ENCODE measurements at places on chromosomes 3 and 15.
A peak's percentile ranks its signal among the peaks of the same experiment; 100 is the strongest.

- no peak for DNase-seq
Observed at GRCh38 chr15:63708126-63708772, 111.1 kb downstream of the FBXL22 start.

GRCh38 chr3:72846166-72846565 lies 2.1 kb downstream of the SHQ1 start:
- DNase-seq = no peak

GRCh38 chr15:86915811-86916331 lies 836.2 kb downstream of the AGBL1 start:
- no peak for DNase-seq

DNA sequence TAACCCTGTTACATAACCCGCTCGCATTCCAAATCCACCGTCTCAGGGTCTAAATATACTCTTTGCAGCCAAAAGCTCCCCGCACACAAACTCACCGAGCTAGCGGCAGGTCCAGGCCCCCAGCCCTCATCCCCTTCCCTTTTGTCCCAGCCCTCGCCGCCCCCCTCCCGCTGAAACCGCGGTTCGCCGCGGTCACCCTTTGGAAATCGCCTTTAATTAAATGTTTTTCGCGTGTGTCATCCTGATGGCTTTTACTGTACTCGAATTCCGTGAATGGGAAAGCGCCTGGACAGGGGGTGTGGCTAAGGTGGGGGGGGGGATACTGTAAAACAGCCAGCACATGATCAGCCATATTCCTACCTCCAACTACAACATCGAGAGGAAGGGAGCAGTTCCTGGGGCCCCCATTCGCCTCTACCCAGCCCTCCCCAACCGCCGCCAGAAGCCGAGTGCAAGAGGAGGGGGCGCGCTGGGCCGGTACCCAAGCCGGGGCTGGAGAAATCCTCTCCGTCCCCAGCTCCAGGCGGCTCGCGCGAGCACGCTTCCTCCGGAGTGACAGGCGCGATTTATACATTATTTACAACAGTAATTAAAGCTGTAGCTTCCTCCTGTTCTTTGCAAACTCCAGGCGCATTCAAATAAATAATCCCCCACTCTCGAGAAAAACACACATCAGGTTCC lies 1.7 kb downstream of the RORA start:
- no peak for DNase-seq

- no peak for DNase-seq
Observed at GRCh38 chr3:184466413-184466960, 86.6 kb downstream of the CHRD start.

GRCh38 chr15:37057256-37057655 lies 43.1 kb downstream of the MEIS2 start:
- DNase-seq = no peak

DNA sequence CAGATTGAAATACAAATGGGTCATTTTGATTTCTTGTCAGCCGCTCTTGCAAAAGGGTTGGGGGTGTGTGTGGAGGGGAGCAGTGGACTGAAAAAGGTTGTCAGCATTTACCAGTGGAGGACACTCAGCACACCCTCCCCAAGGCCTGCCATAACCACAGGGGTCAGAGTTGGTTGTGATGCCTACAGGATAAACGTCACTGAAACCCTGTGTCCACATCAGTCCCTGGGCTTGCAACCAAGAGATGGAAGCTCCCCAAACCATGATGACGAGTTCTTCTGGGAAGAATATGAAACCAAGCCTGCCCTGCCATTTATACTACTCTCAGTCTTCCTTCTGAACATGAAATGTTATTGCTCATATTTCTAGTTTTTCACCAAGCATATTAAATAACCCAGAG lies 54.0 kb upstream of the UMPS start:
- DNase-seq = no peak

GRCh38 chr15:35757765-35758164 lies 211.8 kb upstream of the DPH6 start:
- no peak for DNase-seq

- DNase-seq = no peak
Observed at GRCh38 chr3:107629566-107629965, 106.8 kb downstream of the BBX start.

- DNase-seq = no peak
Observed at GRCh38 chr3:116663161-116664110, 46.1 kb upstream of the TUSC7 start.

DNA sequence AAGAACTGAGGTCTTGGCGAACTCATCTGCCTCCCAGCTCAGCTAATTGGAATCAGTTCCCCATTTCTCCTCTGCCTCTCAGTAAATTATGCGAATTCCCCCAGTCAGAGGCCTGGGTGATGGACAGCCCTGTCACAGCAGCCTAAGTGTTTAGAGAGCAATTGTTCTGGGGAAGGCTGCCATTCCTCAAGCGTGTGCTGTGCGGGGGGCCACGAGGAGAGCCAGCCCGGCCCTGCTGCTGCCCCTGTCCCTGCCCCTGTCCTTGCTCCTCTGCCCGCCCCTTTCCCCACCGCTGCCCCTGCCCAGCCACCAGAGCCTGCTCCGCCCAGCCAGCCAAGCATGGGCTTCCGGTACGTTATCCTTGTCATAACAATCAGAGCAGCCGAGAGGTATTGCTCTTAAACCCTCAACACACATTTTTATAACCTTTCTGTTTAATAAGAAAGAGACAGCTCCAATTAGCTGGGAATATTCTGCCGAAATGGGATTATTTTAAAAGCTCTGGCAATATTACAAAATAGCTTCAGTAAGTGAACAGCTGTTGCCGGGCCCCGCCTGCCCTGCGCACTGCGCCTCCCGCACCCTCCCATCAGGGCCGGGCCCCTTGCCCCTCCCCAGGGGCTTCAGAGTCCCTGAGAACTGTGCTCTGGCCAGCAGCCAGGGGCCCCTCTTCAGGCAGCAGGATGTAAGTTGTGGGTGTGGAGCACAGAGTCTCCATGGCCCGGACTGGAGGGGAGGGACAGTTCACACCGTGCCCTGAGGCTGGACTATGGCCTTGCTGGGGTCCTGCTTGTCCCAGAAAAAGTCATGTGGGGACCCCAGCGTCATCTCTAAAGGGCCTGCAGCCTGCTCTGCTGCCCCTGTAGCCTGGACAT lies 12.4 kb upstream of the CACNA2D2 start:
- no peak for DNase-seq

DNA sequence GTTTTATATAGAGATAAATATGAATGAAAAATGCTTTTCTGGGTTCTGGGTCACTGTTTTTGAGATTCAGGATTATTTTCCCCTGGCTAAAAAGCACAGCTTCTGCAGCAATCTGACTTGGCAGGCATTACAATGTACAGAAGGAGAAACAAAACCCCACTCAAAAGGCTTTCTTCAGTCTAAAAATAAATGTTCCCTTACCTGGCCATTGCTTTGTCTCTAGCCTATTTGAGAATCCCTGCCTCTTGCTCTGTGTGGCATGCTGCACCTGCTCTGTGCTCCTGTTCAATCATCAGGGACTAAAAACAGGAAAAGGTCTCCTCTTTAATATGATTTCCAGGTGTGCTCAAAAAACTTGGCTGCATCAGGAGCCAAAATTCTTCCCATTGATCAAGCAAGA lies 187.4 kb upstream of the STAC start:
- DNase-seq = no peak

DNA sequence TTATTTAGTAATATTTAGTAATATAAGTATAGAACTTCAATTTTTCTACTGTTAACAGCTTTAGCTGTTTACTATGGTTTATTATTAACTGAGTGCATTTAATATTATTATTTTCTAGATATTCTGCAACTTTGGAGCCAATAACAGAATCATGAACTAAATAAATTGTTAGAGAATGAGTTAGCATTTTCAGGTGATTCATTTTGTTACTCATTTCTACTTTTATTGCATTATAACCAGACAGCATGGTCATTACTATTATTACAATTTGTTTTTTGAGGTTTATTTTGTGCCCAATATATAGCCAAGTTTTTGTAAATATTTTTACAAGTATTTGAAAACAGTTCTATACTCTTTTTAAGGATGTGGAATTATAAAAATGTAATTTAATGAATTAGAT lies 279.6 kb downstream of the SQOR start:
- DNase-seq = no peak

GRCh38 chr3:72899349-72899765 lies 11.5 kb downstream of the GXYLT2 start:
- DNase-seq = no peak

DNA sequence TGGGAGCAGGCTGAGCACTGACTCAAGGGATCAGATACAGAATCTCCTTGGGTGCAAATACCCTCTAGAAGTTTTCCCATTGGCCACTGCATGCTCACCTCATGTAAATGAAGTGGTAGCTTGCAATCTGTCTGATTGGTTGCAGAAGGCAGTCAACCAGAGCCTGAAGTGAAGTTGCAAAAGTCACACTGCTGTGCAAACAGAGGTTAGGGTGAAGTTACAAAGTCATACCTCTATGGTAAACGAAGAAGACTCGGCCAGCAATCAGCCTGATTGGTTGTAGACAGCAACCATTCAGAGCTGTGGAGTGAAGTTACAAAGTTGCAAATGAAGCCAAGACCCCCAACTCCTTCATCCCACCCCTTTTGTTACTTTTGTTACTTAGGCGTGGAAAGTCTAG lies 27.1 kb downstream of the STARD9 start:
- DNase-seq = no peak

GRCh38 chr15:51830276-51830806 lies 888 bp downstream of the TMOD3 start:
- peak; percentile 33 for DNase-seq

DNA sequence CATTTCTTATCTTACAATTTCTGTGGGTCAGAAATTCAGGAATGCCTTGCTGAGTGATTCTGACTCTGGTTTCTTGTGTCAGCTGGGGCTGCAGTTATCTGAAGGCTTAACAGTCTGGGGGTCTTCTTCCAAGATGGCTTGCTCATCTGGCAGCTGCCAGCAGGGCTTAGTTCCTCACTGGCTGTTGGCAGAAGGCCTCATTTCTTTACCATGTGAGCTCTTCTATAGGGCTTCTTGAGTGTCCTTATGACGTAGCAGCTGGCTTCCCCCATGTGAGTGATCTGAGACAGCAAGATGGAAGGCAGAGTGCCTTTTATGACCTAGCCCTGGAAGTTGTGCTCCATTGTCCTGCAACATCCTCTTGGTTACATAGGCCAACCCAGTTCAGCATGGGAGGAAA lies 82.0 kb upstream of the PDZRN3 start:
- no peak for DNase-seq

DNA sequence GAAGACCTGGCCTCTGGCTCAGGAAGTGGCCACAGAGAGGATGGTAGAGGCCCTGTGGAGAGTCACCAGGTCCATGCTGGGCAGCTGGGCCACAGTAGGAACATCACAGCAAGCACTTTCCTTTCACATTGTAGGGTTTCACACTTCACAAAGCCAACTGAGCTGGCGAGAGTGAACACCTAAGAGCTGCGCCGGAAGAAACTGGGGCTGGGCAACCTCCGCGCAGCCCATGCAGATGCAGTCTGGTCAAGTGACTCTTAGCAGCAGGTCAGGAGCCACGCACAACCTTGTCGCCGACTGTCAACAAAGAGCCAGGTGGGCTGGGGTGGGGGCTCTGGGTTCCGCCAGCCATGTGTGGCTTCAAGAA lies 15.3 kb upstream of the SHISA5 start:
- DNase-seq = no peak

DNA sequence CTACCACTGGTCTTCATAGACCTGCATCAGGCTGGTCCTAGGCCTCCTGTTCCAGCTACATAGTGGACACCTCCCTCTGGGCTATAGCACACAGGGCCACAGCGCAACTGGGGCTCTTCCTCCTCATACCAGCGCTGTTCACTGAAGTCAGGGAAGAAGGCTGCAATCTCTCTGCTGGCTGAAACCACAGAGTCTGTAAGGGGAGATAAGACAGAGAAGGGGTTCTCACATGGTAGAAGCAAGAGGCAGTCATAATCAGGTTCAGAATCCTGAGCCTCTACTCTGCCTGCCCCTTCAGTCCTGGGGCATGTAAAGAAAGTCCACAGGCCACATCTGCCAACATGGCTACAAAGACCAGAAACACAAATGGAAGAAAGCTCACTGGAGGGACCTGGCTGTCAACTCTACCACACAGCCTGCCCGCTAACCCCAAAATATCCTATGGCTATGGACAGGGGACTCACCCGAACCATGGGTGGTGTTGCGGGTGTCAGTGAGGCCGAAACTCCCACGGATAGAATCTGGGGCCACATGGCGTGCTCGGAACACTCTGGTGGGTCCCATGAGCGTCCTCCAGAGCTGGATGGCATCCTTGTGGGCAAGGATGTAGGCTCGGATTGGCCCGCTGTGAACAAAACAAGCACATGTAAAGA lies 38.7 kb downstream of the SPINK8 start:
- no peak for DNase-seq

DNA sequence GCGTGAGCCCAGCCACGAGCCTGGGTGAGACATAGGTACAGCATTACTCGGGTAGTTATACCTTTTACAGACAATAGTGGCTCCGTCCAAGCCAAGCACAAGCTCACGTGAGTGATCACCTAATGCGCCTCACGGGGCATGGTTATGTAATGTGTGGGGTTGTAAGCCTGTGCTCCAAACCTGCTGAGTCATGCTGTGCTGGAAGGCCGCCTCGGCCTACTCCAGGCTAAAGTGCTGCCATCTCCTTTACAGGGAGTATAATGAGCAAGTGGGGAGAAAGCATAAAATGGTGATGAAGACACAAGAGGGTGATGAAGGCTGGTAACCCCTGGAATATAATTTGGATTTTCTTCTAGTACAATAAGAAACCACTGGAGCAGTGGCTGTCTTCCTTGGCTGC lies 175.8 kb upstream of the STT3B start:
- no peak for DNase-seq

DNA sequence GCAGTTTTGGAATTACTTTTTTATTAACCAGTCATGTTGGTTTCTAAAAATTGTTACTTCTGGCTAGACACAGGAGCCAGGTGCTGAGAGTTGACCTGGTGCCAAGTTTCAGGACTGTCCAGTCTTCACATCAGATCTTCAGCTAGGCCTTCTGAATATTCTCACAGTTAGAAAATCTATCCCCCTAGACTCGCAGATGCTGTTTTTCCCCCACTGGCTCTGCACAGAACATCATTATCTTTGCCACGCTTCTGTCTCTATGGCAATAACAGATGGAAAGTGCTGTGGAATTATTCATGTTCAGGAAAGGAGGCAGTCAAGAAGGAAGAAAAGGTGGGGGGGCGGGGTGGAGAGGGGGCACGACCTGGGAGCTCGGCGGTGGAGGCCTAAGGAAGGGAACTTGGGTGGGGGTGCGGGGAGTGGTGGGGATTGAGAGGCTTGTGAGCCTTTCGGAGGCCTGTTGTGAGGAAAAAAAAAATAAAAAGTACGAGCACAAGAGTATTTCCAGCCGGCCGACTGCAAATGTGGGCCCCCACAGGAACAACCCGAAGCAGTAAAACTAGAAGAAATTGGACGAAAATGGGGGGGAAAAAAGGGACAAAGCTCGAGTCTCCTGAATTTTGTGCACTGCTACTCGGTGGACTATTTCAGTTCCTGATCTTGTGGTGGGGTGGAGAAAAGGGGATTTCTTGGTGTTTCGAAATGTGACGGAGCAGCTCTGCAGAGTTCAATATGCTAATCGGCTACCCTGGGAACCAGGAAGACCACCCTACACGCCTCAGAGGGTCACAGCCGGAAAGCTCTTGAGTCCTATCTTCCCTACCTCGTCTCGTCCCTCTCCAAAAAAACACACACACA lies 1.5 kb upstream of the SKIL start:
- peak; percentile 46 for DNase-seq
